ENCODE measurements at places on chromosomes 2 and 18.

DNA sequence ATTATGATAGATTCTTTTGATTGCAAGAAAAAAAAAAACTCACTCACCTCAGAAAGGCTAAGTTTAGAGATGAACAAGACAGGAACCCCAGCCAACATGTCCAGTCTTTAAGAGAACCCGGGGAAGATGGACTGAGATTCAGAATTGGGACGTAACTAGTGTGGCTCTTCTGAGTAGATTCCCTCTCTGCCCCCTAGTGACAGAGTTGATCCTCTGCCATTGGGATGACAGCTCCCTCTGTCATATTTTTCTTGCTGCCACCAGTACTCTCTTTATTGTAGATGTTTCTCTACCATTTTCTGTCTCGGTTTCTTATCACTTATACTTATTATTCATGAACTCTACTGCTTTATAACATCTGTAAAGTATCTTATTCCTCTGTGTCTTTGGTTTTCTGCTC lies 77.7 kb downstream of the GULP1 start:
- DNase-seq, result peak; percentile 68

GRCh38 chr2:189177251-189177840 lies 2.2 kb downstream of the COL5A2 start:
- DNase-seq, result no peak

- DNase-seq, result no peak
Observed at GRCh38 chr2:46805401-46805951, 110.1 kb downstream of the MCFD2 start.

GRCh38 chr18:62634458-62634857 lies 80.9 kb upstream of the PHLPP1 start:
- no peak for DNase-seq

DNA sequence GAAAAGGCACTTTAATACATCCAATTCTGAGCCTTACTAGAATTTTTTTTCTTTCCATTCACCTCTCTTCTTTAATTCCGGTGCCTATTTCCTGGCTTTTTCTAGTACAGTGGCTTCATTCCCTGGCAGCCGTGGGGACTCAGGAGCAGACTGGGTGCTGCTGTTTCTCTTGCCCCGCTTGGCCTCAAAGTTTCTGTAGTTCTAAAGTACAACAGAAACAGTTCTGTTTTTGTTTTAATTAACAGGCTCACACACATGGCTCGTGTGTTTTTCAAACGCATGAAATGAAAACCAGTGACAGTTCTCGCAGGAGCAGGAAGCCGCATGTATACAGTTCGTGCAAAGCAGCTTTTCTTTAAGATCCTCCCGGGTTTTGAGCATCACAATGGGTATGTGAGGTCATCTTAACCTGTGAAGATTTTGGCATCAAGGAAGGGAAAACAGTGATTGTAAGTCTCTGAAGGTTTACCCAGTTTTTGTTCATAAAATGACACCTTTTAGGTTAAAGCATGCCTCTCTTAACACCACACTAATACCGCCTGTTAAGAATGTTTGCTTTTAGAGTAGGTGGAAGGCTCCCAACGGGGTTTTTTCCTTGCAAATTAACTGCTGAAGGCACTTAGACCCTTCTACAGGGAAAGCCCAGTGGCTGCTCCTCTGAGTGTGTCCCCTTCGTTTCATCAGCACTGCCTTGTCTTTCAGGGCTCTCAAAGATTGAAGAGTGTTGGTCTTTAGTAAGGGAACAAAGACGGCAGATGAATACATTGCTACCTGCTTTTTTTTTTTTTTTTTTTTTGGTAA lies 5.8 kb downstream of the FZD7 start:
- DNase-seq, result no peak

- peak; percentile 32 for DNase-seq
Observed at GRCh38 chr2:8122520-8122919, 559.3 kb upstream of the ID2 start.

- no peak for DNase-seq
Observed at GRCh38 chr18:77495982-77496690, 246.5 kb downstream of the GALR1 start.

DNA sequence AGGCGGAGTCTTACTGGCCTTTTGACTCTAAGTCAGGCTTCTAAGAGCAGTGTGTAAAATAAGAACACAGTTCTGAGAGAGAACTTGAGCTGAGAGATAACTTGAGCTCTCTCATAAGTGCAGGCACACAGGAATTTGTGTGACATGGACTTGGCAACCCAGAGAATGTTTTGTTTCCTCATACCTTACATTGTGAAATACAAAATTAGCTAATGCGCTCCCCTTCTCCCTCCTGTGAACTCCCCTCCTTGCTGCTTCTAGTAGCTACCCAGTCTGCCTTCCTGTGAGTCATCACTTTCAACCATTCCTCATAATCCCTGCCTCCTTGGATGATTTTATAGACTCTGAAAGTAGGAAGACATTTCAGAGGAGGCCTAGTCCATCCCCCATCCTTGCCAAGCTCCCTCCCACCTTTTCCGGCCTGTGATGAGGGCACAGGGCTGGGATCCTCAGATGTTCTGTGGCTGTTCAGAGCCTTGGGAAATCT lies 22.6 kb downstream of the FER1L5 start:
- DNase-seq, result peak; percentile 99

GRCh38 chr18:55089610-55090009 lies 130.3 kb upstream of the CCDC68 start:
- no peak for DNase-seq

- DNase-seq, result peak; percentile 68
Observed at GRCh38 chr18:34767601-34768027, 57.5 kb downstream of the DTNA start.

DNA sequence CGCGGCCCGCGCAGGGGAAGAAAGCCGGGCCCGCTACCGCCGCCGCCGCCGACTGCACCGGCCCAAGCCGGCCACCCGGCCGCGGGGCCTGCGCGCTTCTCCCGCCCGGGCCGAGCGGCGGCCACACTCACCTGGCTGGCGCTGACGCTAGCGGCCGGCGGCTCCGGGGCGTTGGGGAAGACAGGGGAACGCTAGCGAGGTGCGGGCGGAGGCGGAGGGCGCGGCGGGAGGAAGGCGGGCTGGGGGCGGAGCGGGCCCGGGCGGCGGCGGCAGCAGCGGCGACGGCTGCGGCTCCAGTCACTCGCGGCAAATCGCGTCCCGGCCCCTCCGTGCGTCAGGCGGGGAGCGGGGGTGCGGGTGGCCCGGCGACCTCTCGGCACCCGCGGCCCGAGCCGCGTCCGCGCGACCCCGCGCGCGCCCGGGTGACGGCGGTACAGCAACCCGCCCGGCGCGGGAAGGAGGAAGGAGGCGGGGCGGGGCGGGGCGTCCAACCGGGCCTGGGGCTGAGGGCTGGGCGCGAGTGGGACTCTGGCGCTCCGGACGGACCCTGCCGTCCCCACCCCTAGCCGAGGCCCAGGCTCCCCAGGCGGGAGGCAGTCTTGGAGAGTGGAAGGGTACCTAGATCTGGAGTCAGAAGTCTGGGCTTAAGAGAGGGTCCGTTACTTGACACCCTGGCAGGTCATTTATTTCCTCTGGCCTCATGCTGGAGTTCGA lies at the start of gene SESTD1:
Gene SESTD1, minus strand, starts transcription at position 465 of the 714 bp plus-strand sequence. CDS start 72,991 bp downstream, outside the sequence.
- DNase-seq, result no peak

DNA sequence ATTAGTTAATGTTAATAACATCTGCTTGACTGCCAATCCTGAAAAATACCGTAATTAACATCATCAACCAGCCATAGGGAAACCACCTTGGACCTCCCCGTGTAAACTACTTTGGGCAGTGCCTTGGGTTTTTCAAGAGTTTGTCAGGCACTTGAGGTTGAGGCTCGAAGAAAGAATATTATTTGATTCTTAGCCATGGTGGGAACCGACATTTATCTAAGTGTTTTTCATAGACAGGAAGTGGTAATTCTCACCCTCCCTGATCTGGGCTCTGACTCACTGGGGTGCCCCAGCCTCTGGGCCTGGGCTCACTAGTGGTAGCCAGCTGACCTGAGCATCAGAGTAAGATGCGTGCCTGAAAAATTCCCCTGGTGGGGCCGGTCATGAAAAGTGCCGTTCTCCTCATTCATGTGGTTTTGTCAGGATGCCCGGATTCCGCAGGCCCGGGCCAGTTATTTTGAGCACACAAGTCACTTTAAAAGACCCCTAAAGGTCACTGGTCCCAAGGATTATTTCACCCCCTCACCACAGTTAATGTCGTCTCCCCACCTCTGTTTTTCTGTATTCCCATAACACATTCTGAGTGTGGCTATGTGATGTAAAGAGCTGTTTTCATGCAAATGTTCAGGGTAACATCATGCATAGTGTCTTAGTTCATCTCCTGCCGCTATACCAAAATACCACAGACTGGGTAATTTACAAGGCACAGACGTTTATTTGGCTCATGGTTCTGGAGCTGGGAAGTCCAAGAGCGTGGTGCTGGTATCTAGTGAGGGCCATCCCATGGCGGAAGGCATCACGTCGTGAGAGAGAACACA lies 21.6 kb upstream of the SPATA3 start:
- DNase-seq, result no peak

- peak; percentile 28 for DNase-seq
Observed at GRCh38 chr2:7878786-7879482, 802.9 kb upstream of the ID2 start.

DNA sequence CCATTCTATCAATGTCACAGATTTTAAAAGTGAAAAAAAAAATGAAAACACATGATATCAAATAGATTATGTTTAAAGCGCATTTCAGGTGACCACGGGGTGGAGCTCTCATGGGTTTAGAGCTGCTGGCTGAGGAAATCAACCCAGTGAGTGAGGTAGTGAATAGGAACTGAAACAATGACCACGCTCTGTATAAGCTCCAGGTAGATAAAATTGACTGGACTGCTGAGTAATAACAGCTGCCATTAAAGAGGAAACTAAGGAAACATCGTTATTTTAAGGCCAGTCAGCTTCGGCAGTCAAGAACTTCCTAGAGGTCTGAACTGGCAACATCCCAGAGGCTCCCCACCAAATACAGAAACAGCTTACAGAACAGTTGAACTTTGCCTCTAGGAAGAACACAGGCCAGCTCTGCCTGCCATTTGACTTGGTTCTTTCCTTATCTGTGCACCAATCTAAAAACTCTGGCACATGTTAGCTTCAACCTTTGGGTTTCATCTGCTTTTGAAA lies 185.9 kb downstream of the PDE1A start:
- peak; percentile 41 for DNase-seq

GRCh38 chr2:1370461-1370860 lies 42.8 kb upstream of the TPO start:
- DNase-seq, result no peak

DNA sequence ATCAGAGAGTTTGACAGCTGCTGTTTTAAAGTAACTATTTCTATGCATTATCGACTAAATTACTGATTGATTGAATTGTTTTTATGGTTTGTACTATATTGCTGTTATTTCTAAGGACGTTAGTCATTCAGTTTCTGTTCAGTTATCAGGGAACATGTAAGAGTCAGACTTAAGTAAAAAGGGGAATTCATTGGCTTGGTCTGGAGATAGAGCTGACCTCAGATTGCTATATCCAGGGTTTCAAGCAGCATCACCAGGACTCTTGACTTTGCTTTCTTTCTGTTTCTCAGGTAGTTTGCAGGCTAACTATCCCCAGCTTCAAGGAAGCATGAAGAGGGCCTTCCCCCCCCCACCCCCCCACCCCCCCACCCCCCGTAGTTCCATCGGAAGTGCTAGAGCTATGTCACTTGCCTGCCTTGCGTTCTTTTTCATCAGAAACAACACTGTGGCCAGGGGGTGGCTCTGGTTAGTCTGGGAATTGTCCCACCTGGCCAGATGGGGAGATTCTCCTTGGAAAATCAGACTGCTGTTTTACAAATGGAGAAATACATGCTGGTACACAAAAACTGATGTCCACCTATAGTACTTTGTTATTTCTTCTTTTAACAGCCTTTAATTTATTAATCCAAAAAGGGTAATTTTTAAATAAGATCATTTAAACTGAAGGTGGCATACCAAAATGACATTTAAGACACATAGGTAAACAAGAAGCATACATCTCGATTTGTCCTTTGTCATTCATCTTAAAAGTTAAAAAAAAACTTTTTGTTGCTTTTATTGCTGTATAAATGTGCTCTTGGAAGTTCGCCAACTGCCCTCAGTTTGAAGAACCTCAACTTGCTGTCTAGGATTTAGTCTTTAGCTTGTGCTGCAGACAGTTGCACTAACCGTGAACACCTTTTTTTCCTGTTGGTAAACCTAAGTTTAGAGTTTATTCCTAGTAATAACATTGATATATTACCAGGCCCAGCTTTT lies 9.4 kb downstream of the SMAD4 start:
- peak; percentile 49 for DNase-seq

DNA sequence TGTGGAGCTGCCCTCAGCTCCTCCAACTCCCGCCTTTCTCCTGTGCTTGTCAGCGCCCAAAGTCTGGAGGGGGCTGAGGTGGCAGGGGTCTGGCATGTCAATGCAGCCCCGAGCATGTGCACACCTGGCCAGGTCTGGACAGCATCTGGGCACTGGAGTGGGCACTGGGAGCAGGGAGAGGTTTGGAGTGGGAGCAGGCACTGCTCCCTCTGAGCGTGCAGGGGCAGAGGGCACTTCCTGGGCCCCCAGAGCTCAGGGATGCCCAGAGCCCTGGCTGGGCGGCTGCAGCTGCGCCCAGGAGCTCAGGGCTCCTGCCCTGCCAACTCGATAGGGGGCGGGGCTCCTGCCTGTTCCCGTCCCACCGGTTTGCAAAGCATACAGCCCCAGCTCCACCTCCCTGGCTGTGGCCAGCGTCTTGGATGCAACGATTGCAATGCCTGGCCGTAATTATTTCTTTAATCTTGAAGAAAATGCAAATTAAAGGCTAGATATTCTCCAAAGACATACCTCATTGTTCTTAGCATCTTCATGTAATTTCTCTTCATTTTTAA lies 57.4 kb upstream of the LDAH start:
- no peak for DNase-seq

GRCh38 chr2:110863726-110864125 lies 131.4 kb downstream of the ACOXL start:
- no peak for DNase-seq

DNA sequence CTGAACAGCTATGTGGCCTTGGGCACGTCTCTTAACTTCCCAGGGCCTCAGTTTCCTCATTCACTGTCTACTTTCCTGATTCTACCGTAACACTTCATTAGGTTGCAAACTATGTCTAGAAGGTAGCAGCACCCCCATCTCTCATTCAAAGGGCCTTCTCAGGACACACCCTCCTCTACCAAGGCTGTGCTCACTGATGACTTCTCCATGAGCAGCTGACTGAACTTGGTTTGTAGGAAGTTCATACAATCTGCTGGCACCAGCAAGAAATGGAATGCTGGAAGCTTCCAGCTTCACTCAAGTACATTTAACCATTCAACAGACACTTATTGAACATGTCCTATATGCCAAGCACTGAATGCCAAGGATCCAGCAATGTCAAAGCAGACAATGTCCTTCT lies 250.8 kb upstream of the CTAGE1 start:
- peak; percentile 73 for DNase-seq

DNA sequence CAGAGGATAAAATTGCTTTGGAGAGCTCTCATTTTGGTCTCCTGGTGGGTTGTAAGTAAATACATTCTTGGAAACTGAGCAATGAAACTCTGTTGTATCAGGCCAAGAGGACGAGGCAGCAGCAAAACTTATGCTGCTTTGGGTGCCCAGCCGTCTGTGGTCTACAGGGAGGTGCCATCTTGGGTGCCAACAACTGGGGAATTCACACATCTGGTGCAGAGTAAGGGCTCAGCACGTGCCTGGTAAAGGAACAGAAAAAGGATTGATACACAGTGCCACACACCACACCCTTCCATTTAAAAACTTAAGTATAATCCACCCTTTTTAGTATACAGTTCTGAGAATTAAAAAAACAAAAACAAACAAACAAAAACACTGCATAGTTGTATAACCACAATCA lies 221.9 kb downstream of the TSN start:
- DNase-seq, result no peak
